ENCODE measurements at places on chromosomes 11 and 22. TPM values are rescaled to one million over a fixed set of nuclear protein-coding genes. Genes with fewer than 3 reads are reported as not detected.

DNA sequence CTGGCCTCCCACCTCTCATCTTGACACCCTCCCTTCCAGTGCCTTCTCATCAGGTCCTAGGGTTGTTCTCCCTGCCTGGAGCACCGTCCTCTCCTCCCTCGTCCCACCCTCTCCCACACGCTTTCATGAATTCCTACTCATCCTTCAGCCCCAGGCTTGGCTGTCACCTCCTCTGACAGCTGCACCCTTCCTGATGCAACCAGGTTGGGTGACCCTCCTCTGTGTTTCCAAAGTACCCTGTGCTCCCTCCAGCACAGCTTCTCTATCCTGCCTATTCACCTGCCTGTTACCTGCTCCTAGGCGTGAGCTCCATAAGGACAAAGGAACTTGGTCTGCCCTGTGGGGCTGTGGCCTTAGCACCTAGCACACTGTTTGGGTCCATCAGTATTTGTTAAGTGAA lies 58.4 kb downstream of the SGSM3 start:
- peaks cover 16% of the 10 kb centered on the region for H3K4me1 ChIP-seq
- H3K4me3 ChIP-seq: no peak overlapping the region
- no peaks in the 10 kb centered on the region for H3K27me3 ChIP-seq
- DNase-seq: no peak

- H3K4me3 ChIP-seq: no peak overlapping the region
- H3K27ac ChIP-seq: no peak overlapping the region
- no peaks in the 10 kb centered on the region for H3K27me3 ChIP-seq
- DNase-seq: no peak
- H3K4me1 ChIP-seq: no peaks in the 10 kb centered on the region
These were observed 20.4 kb upstream of the POGLUT3 start for GRCh38 chr11:108518581-108518980.

ZNF214 gene
- 1.7 TPM for total RNA-seq

GRCh38 chr11:115623021-115623451 lies 118.8 kb upstream of the CADM1 start:
- DNase-seq: no peak
- H3K36me3 ChIP-seq: no peaks in the 10 kb centered on the region
- H3K4me3 ChIP-seq: no peak overlapping the region
- peaks cover 16% of the 10 kb centered on the region for H3K4me1 ChIP-seq

Data from esophagus muscularis mucosa (tissue), 4 donors.